ENCODE measurements at places on chromosomes 1 and 21.

DNA sequence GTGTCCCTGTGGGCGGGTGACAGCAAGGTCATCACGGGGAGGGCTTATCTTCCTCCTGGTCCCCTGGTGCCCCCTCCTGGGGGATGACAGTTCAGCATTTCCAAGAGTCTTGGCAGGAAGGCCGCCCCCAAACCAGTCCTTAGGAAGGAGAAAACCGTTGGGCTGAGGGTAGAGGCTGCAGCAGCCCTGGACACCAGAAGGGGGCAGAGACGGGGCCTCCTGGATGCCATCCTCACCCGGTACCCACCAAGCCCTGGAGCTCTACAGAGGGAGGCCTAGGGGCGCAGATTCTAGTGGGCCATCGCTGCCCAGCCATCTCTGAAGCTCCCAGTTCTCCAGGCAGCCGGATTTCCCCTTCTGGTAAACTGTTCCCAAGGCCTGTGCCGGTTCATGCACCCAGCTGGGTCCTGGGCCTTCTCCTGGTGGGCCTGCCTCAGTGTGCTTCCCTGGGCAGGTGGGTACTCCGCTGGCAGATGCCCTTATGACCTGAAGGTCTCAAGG lies 14.8 kb upstream of the ZNF669 start:
- no peak for DNase-seq

GRCh38 chr21:36966821-36967768 lies 626 bp upstream of the HLCS start:
- peak; percentile 12 for DNase-seq

DNA sequence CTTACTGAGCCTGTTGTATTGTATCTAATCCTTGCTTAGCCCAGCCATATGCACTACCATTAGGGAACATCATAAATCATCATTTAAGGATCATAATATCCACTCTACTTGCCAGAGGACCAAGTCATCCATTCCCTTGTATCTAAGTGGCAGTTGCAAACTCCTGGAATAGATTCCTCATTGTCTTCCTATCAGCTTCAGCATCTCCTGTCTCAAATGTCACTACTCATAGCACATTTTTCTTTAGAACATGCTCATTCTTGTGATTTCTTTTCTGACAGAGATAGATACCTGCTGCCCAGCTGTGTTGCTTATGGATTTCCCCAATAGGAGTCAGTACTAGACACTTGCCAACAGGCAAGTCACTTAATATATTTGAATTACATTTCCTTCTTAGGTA lies 84.3 kb downstream of the OLFML3 start:
- no peak for DNase-seq

DNA sequence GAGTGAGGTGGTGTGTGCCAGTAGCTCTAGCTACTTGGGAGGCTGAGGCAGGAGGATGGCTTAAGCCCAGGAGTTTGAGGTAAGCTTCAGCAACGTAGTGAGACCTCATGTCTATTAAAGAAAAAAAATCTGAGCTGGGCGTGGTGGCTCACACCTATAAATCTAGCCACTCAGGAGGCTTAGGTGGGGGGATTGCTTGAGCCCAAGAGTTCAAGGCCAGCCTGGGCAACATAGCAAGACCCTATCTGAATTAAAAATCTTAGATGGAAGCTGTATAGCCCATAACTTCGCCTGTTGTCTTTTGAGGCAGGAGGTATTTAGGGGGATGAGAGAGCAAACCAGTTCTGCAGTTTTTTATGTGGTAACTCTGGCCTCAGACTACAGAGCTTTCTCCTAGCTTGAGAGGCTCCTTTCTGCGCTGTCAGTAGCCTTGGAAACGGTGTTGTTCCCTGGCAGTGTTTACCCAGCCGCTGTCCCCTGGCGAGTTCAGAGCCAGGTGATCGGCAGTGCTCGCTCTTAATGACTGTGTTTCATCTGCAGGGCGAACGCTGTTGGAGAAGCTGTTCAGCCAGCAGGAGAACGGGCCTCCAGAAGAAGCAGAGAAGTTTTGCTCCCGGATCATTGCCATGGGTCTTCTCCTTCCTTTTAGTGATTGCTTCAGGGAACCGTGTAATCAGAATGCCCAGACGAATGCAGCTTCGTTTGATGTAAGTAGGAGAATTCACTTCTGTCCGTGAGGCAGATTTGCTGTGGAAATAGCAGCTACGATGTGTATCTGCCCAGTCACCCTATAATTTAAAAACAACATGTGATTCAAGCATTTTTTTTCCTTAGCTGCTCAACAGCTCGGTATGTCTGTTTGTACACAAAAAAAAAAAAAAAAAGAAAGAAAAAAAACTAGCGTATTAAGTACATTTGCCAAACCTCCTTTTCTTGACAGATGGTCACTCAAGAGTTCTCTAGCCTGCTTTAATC lies 31.2 kb downstream of the FMN2 start:
- no peak for DNase-seq

GRCh38 chr21:44965251-44966022 lies 25.6 kb downstream of the SLX9 start:
- DNase-seq = no peak

DNA sequence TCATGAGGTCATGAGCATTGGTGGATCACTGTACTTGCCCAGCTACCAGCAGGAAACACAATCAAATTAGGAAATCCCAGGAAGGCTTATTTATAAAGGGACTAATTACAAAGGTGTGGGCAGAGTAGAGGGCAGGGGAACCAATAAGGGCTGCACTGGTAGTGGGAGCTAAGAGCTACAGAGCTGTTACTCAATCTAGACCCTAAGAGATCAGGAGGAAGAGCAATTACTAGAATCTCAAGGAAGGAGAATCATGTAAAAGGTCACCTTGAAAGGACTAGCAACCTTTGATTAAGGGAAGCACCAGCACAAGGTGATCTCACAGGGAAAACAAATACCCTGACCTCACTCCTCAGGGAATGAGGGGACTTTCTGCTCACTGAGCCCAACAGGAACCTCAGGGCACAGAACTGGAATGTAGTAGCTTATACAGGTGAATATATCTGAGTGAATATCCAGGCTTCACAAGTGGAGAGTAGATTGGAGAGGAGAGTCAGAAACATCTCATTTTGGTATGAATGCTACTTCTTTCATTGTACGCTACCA lies 66.8 kb downstream of the SAMSN1 start:
- no peak for DNase-seq

- no peak for DNase-seq
These were observed 100.3 kb downstream of the GRIK3 start for GRCh38 chr1:36934061-36934460.

- DNase-seq = no peak
These were observed 30.0 kb upstream of the C1orf185 start for GRCh38 chr1:51072043-51072439.

DNA sequence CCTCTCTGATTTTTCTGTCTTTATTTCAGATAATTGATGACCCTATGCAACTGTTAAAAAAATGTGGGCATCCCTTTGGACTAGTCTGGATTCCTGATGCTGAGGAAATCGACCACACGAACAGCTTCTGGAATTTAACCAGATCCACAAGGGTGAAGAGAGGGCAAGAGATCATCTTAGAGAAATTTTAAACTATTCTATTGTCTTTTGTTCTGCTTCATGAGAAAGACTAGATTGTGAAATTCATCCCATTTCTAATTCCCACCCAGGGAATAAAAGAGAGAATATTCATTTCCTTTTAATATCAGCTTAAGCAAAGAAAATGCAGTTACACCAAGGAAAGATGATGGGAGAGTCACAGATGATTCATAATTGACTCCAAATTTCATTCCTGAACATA lies 71.8 kb downstream of the DUSP10 start:
- no peak for DNase-seq

DNA sequence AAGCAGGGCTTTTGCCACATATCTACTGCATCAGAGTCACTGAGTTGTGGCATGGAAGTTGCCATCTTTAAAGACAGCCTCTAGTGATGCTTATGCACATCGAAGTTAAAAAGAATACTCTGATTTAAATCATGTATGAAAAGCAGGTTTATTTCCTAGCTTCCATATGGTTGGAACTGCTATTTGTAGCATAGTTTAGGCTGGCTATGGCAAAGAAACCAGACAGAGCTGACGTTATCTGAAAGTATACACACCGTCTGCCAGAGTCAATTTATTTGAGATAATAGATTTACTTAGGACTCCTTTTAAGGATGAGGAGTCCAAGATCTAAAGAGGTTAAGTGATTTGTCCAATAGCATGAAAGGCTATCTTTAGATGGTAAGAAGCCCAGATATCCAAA lies 536.9 kb upstream of the ADGRL4 start:
- no peak for DNase-seq

GRCh38 chr1:186295980-186296379 lies 79.1 kb downstream of the TPR start:
- no peak for DNase-seq

- no peak for DNase-seq
These were observed 1.9 kb downstream of the ARHGEF11 start for GRCh38 chr1:157043685-157044084.

GRCh38 chr1:209926045-209926444 lies 12.0 kb upstream of the SYT14 start:
- DNase-seq = peak; percentile 23

GRCh38 chr1:244451539-244451950 lies at the start of gene ADSS2:
Gene ADSS2 (minus strand): TSS chr1:244451909. CDS start chr1:244451817, 92 bp downstream.
- DNase-seq = no peak

GRCh38 chr1:47659146-47659545 lies 221.3 kb downstream of the FOXD2 start:
- no peak for DNase-seq

DNA sequence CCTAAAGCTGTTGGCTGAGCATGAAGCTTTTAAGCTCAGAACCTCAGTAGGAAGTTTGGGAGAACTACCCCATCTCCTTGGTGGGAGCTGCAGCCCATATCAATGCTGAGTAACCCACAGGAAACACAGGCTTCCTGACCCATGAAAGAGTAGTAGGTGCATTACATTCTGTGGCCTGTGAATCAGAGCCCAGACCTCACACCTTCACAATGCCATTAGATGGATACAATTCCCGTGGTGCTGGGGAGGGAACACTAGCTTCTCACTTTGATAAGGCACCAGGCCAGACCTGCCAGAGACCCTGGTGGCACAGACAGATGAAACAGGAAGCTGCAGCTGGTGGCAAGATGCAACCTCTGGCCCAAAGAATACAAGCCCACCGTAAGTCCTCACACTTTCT lies 308.8 kb downstream of the NPHP4 start:
- DNase-seq = no peak

DNA sequence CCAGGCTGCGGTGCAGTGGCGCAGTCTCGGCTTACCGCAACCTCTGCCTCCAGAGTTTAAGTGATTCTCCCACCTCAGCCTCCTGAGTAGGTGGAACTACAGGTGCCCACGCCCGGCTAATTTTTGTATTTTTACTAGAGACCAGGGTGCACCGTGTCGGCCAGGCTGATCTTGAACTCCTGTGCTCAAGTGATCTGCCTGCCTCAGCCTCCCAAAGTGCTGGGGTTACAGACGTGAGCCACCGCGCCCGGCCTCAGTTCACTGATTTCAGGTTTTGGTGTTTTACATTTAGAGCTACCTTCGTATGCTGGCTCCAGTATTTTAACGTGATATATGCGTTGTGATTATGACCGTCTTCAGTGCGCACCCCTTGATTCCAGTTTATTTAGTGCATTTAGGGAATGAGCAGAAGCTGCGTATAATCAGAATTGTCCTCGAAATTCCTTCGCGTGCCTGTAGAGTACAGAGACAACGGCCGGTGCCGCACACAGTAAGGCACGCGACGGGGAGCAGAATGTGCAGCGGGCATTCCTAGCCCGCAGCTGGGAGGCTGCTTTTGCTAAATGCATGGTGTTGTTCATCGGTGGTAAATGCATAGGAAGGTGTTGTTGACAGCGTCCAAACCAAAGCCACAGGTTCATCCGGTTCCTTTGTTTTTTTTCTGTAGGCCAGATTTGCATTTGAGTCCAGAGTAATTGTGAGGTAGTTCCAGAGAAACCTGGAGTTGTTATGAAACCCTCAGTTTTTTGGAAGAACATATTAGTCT lies 48.9 kb upstream of the DIP2A start:
- no peak for DNase-seq

GRCh38 chr1:67312615-67313014 lies 4.9 kb downstream of the IL12RB2 start:
- DNase-seq = no peak

DNA sequence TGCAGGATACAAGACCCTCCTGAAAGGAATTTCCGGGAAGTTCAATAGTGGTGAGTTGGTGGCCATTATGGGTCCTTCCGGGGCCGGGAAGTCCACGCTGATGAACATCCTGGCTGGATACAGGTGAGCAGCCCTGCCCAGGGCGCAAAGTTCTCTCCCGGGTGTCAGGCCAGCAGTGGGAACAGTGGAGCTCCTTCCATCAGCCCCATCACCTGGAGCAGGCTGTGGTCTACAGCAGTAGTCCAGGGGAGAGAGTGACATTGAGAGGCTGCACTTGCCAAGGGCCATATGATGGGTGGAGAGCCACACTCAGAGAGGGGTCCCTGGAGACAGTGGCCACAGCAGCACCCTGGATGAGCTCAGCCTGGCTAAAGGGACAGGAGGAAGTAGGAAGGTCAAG lies 44.1 kb downstream of the TFF3 start:
- DNase-seq = no peak

- DNase-seq = no peak
These were observed 19.7 kb downstream of the MTF1 start for GRCh38 chr1:37839676-37840075.

- no peak for DNase-seq
These were observed 118.2 kb upstream of the ADGRL2 start for GRCh38 chr1:81682490-81682889.

DNA sequence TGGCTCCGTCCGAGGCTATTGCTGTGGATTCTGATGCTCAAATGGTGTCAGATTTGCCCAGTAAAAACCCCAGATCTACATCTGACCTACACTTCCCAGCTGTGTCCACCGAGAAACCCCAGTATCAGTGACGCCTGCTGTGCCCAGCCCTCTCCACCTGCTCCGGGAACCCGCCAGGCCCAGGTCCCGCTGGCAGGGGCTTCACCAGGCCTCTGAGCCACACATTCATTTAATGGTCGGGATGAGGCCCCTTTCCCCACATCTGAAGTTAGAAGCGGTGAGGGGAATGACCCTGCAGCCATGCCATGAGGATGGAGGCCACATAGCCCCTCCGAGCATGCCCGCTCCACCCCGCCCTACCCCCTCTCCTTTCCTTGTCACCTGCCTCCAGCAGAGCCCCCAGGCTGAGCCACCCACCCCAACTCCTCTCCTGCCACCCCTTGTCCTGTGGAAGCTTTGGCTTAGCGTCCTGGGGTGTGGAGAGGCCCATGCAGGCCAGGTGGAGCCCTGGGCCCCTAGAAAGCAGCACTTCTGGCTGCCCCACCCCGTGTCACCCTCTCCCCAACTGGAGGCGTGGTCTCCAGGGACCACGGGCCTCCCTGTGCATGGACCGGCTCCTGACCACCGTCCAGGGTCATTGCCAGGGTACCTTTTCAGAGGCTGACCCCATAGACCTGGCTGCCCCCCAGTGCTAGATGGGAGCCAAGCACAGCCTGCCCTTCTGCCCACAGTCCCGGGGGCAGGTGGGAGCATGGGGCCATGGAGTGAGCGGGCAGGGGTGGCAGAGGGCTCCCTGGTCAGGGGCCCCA lies 8.0 kb downstream of the TNFRSF14 start:
- DNase-seq = no peak
